ENCODE measurements at places on chromosomes 1 and 21.

DNA sequence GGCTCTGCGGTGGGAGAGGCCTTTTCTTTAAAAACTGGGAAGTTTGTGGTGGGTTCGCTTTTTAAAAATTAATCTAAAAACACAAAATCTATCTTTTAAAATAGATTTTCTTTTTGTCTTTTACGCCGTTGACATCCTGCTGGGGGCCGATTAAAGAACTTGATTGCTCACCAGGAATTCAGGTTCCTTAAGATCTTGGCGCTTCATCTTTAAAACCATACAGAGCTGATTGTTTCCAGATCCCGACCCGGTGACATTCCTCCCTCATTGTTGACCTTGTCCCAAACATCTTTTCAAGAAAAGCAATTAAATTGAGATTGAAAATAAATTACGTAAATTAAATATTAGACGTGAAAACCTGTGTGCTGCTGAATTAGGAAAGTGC, 546 bp upstream of the ZNF697 start:
- no peak for DNase-seq

- DNase-seq = no peak
These were observed 92.0 kb downstream of the CNIH3 start for GRCh38 chr1:224707843-224708725.

DNA sequence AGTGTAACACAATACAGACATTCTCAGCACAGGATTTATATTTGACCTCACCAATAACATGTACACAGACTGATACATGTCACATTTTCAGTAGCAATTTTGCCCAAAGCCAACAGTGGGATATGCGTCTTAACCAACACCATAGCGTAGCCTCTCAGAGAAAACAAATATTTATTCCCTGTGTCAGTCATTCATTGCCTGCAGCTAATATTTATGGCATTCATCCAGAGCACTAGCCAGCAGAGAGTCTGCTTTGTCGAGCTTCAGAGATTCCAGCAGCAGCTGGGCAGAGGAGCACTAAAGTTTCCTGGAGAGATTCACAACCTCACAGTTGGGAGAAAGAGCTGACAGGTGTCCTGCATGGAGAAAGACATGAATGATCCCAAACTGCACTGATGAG, 400.7 kb upstream of the DAB1 start:
- DNase-seq = no peak

GRCh38 chr1:242784084-242784483, 259.6 kb upstream of the PLD5 start:
- no peak for DNase-seq

GRCh38 chr1:220195701-220196100, 76.6 kb downstream of the RAB3GAP2 start:
- DNase-seq = no peak

GRCh38 chr1:159436469-159436868, 3.1 kb upstream of the OR10J1 start:
- DNase-seq = no peak

GRCh38 chr1:7528386-7529198, 242.5 kb upstream of the VAMP3 start:
- DNase-seq = no peak

GRCh38 chr21:30227633-30228404, 11.9 kb upstream of the CLDN8 start:
- no peak for DNase-seq

GRCh38 chr1:22443332-22443731, 8.3 kb upstream of the ZBTB40 start:
- DNase-seq = no peak

DNA sequence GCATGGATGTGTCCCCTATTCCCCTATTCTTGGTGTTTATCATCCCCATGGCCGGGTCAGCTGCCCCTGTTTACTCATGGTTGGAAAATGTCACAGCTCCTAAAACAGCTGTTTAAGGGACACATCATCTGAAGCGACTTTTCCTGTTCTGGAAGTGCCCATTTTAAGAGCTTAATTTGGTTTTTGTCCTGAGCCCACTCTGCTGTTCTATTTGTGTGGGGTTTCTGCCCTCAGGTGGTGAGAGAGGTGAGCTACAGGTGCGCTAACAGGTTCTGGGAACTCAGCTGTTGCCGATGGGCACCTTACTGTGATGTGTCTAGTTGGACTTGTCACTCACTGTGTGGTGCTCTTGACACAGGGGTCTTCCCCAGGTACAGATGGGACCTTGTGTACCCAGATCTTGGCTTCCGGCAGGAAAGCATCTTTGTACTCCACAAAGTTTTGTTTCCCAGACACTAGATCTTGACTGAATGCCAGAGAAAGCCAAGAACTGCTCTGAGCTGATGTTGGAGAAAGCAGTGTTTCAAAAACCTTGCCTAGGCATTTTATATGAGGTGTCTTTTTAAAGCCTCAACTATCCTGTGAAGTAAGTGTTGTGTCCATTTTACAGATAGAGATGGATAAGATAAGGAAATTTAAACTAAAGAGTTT, 59.0 kb upstream of the CD1D start:
- DNase-seq = peak; percentile 40

DNA sequence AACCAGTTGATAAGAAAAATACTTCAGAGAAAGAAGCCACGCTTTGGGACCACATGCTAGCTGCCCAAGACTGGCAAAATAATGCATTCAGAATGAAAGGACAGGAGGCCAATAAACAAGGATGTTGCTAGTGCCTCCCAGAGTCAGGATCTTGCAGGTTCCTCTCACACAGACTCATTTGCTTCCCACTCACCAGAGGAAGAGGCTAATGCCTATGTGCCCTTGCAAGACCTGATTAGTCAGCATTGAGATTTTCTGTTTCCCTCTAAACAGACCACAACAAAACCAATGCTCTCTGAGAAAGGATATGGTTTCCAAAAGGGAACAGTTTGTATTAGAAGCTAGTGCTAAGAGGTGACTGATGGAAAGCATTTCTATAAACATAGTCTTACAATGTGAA, 85.7 kb downstream of the NRDC start:
- DNase-seq = peak; percentile 11

DNA sequence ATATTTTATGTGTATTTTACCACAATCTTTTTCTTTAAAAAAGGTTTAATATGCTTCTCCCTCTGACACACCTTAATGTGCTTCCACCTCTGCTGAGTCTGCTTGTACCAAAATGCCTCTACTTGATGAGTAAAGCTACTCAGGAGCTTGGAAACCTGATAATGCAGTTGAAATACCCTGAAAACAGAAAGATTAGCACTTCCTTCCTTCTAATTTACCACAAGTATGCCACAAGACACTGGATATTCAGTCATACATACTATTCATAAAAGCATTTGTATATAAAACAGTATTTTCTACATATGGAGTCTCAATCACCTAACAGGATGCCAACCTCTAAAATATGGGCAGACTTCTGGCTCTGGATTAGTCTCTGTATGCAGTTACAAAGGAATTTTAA, 55.0 kb downstream of the SLC35D1 start:
- DNase-seq = no peak
